ENCODE measurements at places on chromosomes 7 and 10.

DNA sequence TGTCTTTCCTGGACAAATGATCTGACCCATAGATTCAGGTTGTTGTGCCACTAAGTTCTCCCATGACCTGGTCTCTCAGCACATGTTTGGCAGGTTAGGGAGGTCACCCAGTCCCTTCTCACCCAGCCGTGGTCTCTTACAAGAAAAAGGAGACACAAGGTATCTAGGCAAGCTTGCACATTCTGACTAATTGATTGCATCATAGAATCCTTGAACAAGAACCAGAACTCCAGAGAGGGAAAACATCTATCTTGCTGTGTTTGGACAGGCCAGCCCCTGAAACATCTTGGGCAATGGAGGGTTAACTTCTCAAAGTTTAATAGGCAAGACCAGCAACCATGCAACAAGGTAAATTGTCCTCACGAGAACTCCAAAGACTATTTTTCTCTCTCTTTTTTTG is 8.5 kb upstream of the HK1 start:
- no peak for DNase-seq

GRCh38 chr7:137916564-137916963 is 69.8 kb upstream of the DGKI start:
- DNase-seq, result no peak

DNA sequence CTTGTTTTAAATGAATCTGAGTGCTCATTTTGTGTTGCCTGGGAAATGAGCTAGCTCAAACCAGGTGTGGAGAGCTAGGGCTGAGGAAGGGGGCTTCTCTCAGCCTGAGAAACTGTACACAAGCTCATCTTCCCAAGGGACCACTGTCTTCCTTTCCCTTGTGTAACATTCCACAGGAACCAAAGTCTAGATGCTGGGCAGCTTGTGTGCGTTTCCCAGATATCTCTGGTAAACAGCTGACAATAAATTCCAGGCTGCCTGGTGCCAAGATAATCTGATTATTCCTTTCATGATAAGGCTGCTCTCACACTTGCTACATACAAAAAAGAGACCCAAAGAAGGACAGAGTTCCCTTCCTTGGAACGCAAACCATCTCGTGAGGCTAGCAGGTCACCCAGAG is 33.1 kb upstream of the MKLN1 start:
- DNase-seq, result no peak

- DNase-seq, result no peak
These were observed 440 bp downstream of the JAKMIP3 start for GRCh38 chr10:132066186-132066585.

GRCh38 chr10:88346144-88346977 is 236.8 kb downstream of the RNLS start:
- DNase-seq, result no peak

GRCh38 chr7:30254248-30254647 is 30.1 kb upstream of the ZNRF2 start:
- DNase-seq, result no peak

- no peak for DNase-seq
These were observed 22.1 kb downstream of the HSPA12A start for GRCh38 chr10:116720241-116720643.

DNA sequence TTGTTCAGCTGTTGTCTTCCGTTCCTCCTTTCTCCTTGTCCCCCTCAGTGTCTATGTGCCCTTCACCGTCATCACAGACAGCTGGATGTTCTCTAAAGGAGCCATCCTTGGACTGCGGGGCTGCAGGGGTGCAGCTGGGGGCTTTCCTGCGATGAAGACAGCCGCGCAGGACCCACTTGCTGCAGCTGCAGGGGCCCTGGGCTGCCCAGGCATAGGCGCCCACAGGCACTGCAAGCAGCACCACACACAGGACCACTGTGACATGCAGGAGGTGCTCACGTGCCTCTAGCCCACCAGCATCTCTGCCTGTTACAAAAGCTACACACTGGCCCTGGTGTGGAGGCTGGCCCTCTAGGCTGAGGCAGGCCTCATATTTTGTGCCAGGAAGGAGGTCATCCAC is 3.4 kb downstream of the LRIT2 start:
- DNase-seq, result no peak

GRCh38 chr10:30701451-30702173 is 72.1 kb upstream of the LYZL2 start:
- DNase-seq, result peak; percentile 43

GRCh38 chr10:97607095-97607636 is 17.6 kb downstream of the C10orf62 start:
- DNase-seq, result no peak

GRCh38 chr10:52466464-52466863 is 152.4 kb downstream of the DKK1 start:
- DNase-seq, result no peak

GRCh38 chr10:3068201-3068967 is 1.0 kb downstream of the PFKP start:
- DNase-seq, result peak; percentile 84

DNA sequence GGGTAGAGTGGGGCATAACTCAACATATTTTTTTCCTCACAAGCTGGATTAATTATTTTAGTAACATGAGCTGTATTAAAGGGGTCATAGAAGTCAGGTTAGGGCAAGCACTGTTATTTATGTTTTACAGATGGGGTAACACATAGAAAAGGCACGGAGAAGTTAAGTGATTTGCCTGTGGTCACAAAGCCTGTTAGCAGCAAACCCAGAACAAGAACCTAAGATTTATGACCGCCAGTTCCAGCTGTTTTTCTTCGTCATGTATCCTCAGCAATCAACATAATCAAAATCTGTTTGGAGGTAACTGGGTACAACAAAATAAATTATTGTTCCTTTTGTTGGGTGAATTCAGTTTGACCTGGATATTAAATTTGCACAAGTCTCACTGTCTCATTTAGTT is 57.2 kb upstream of the BET1 start:
- DNase-seq, result no peak

Measured in GM20000 (cell line).